CD4-positive, alpha-beta T cell treated with Interleukin-10 for 1 hour (primary cell): ENCODE measurements at places on chromosomes 16 and 17.

DNA sequence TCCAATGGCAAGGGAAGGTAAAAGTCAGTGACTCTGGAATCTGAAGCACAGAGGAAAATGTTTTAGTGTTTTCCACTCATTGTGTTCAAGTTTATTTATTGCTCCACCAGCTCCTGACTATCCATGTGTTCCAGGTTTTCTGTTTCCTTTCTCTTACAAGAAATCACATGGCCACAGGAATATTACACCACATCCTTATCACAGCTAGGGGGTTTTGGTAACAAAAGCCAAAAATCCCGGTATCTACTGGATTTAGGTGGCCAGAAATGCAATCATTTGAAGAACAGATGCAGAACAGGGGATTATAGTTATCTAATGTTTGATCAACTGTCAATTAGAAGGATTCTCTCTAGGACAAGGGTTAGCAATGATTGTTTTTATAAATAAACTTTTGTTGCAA lies 47.9 kb downstream of the STH start:
- DNase-seq = no peak

GRCh38 chr17:36511216-36511615 lies 23.5 kb downstream of the MYO19 start:
- DNase-seq = no peak

- no peak for DNase-seq
Observed at GRCh38 chr16:52238710-52239109, 308.2 kb downstream of the TOX3 start.

DNA sequence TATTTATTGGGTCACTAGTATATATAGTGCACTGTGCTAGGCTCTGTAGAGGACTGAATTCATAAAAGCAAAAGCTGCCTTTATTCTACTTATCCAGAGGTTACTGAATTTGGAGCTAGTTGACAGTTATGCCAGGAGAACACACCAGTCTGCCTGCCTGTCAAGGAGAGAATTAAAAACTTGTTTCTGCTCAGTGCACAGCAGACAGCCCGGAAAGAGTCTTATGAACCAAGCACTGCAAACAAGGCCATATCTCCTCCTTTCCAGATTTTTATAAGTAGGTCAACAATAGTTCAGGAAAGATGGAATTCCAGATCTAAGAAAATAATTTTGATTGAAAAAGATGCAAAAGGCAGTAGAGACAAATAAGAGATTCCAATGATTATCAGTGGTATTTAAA lies 267.8 kb downstream of the CA10 start:
- no peak for DNase-seq

DNA sequence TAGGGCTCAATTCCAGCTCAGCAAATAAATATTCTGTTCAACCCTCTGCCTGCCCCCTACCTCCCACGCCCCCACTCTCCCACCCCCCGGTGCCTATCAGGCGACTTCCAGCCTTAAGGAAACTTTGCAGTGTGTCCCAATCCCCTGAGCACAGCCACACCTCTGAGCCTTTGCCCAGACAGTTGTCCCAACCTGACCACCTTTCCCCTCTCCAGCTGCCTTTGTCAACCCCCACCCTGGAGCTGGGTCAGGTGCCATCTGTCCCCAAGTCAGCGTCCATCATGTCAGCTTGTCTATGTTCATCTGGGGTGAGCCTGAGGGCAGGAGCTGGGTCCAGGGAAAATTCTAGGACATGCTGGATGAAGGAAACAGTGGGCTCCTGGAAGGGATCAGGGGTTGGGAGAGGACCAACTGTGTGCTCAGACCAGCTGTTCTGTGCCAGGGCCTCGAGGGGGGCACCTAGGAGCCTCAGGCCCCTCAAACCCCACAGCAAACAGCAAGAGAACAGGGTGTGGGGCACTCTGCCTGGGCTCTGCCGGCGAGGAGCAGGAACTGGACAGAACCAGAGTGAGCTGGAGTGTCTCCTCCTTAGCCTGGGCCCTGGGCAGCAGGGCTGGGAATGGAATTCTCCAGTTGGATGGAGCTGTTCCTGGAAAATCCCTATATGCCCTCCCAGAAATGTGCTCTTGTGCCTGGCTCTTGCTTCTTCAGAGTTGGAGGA lies 17.8 kb downstream of the CDH16 start:
- DNase-seq = no peak

DNA sequence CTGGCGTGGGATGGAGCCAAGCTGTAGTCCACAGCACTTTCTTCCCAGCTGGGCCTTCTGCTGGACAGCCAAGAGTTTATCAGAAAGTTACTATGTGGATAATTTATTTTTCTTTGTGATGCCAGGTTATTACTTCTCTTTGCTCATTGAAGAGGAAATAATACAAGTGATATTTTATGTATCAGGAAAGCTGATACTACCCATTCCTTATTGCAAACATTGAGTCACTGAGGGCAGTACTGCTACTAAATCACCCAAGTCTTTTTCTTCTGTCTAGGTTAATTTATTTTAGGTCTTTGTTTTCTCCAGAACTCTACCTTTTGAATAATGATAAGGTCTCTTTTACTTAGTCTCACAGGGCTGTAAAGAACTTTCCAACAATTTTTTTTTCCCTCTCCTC lies 8.3 kb downstream of the NUP93 start:
- no peak for DNase-seq

- DNase-seq = no peak
Observed at GRCh38 chr17:9472541-9472940, 103.1 kb downstream of the STX8 start.

- DNase-seq = no peak
Observed at GRCh38 chr17:72378414-72379390, 257.9 kb downstream of the SOX9 start.

DNA sequence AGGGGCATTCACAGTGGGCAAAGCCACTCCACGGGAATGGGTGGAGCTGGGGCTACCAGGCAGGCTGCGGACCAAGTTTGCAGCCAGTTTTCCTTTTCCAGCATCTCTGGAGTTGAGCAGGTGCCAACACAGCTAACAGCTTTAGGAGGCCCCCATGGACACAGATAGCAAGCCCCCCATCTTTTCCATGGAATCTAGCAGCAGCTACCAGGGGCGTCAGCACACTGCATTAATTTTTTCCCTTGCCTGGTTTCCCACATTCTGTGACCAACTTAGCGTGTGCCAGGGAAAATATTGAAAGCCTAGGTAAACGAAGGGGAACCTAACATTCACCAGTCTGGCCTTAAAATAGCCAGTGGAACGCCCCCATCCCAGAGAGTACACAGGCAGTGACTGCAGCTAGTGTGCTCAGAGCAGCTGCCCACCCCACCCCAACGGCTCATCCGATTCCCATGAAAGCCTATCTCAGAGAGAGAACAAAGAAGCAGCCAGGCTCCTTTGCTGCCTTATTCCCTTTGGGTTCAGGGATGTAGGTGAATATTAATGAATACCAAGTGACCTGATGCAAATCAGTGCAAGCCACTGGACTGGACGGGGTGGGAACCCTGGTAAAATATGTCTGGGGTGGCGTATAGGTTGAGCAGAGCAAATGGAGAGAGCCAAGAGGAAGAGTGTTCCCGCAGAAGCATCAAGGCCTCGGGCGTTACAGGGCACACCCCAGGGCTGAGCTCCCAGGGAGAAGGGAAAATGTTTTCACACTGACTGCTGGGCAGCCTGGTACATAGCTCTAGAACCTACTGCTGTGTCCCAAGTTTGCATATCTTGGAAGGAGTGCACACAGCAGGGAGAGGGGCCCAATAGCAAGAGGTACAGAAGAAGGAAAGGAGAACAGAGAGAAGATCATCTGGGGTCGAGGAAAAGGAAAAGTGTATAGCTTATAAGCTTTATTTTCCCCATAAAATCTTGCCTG lies 73.9 kb upstream of the SOX9 start:
- DNase-seq = no peak

GRCh38 chr16:79601931-79602627 lies 1.5 kb upstream of the MAF start:
- peak; percentile 90 for DNase-seq

DNA sequence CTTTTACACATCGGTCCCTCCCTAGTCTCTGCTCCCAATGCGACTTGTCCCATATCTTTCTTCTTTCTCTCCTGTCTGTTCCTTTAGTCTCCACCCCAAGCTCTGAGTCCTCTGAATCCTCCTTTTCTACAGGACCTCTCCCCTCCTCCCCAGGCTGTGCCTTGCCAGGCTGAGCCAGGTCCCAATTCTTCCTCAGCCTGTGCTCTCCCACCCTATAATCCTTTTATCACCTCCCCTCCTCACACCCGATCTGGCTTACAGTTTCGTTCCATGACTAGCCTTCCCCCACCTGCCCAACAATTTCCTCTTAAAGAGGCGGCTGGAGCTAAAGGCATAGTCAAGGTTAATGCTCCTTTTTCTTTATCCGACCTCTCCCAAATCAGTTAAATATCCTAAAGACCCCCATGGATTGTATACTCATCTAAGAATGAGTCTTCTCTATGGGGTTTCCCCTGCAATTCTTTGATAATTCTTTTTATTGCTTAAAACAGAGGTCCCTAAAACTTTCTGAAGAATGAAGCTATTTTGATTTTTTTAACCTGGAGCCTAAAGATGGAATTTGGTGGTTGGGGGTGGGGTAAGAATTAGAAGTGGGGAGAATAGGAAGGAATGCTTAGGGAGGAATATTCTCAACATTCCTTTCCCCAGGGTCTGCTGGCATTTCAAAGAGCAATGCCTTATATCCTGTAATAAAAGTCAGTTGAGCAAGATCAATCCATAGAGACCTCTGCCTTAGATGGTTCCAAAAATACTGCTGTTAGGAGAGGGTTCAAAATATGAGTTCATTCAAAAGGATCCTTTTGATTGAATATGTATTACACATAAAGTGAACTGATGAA lies 102.8 kb downstream of the MYO1D start:
- DNase-seq = no peak

DNA sequence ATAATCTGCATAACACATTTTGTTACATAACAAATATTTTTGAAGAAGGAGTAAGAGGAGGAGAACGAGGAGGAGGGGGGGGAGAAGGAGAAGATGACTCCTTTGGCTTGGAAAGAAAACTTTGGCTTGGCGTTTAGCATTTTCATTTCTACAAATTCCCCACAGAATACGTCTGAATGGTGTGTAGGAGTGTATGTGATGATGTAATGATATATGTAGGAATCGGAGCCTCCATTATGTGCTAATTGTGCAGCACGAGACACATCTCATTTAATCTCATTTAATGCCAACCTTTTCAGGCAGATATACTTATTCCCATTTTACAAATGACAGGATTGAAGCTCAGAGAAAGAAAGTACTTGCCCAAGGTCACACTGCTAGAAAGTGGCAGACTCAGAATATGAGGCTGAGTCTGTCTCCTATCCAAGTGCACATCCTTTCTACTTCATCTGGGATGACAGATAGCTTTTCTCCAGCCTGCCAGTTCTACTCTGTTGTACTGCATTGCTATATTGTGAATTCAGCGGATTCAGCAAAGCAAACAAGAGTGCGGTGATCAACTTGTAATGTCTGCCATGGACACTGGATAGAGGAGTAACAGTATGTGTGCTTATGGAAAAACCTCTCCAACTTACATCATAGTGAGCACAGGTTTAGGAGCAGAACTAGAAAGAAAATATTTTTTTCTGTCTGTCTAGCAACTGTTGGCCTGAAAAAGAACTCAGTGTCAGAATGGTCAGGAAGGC lies 10.4 kb upstream of the SLC47A2 start:
- no peak for DNase-seq

DNA sequence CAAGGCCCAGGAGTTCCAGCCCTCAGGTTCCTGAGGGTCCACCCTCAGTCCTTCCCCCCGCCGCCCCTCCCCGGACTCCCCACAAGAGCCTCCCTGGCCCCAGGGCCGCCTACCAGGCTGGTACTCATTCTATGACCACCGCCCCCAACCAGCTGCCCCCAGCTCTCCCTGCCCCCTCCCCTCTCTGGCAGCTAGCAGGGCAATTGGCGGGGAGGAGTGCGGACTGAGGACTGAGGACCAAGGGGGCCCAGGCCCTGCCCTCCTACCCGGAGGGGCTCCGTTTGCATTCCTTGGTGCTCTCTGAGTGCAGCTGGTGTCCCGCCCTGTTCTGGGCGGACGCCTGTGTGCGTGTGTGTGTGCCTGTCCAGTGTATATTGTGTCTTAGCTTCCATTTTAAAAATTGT lies 19.1 kb downstream of the UNC13D start:
- DNase-seq = no peak

- no peak for DNase-seq
Observed at GRCh38 chr17:56822725-56823124, 11.0 kb downstream of the C17orf67 start.

DNA sequence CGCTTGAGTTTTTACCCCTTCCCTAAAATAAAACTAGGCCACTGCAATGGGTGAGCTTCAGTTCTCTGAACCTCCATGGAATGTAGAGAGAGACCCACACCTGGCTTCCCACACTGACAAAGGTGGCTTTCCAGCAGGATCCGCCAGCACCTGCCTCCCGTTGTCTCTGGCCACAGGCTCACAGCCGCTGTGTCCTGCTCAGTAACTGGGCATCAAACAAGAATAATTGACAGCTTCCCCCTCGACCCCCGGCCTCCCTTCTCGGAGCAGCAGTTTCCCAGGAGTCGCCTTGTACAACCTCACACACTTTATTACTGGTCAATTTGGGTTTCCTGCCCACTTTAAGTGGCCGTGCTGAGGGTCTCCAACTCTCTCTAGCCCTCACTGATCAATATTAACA lies 586.1 kb upstream of the PSMD7 start:
- no peak for DNase-seq

- no peak for DNase-seq
Observed at GRCh38 chr16:73192232-73192894, 144.4 kb upstream of the ZFHX3 start.

- DNase-seq = no peak
Observed at GRCh38 chr16:3822366-3823045, 58.0 kb downstream of the CREBBP start.

DNA sequence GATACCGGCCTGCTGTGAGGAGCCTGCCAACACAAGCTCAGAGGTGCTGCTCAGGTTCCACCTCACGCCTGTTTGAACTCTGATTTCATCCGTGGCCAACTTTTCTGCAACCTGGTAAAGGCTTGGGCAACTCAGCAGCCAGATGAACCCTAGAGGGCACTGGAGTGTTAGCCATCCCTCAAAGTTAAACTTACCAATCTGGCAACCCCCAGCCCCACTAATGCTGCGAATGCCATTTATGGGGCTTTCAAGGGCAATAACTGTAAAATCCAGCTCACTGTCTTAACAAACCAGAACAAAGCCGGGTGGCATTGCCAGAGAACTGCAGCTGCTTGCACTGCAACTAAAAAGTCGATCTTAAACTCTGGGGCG lies 105.5 kb downstream of the AXIN2 start:
- peak; percentile 35 for DNase-seq

GRCh38 chr16:53910990-53911389 lies 207.0 kb downstream of the FTO start:
- no peak for DNase-seq

GRCh38 chr16:56327929-56328258 lies 97.5 kb downstream of the AMFR start:
- no peak for DNase-seq

DNA sequence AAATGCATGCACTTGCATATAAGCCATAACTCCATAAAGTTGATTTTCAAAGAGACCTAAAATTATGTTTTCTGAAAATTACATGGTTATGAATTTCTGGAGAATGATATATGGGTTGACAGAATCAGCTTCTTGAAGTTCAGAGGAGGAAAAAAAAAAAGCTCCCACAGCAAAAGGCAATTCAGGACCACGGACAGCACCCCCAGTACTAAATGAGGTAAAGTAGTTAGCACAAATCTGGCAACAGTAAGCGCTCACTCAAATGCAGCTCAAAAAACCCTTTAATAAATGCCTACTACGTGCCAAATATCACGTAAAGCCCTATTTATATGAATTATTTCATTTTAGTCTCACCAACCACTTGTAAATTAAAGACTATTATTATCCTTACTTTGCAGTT lies 135.2 kb downstream of the SHISA9 start:
- DNase-seq = no peak
